ENCODE measurements at places on chromosomes 7 and 10. TPM values are rescaled to one million over a fixed set of nuclear protein-coding genes. Genes with fewer than 3 reads are reported as not detected.
A peak's percentile ranks its signal among the peaks of the same experiment; 100 is the strongest.

- no peak overlapping the region for H3K27ac ChIP-seq
- peaks cover 3% of the 10 kb centered on the region for H3K4me1 ChIP-seq
- no peak overlapping the region for H3K4me3 ChIP-seq
- no peak for DNase-seq
- peaks cover 7% of the 10 kb centered on the region for H3K27me3 ChIP-seq
Observed at GRCh38 chr10:128780156-128780761, 654.0 kb upstream of the MKI67 start.

- no peak overlapping the region for H3K4me3 ChIP-seq
- H3K27ac ChIP-seq, result peak overlapping the region; percentile 33
- no peaks in the 10 kb centered on the region for H3K4me1 ChIP-seq
- H3K27me3 ChIP-seq, result no peaks in the 10 kb centered on the region
- H3K36me3 ChIP-seq, result peaks cover 37% of the 10 kb centered on the region
- DNase-seq, result no peak
Observed at GRCh38 chr7:98930921-98931320, 52.6 kb downstream of the TRRAP start.

DNA sequence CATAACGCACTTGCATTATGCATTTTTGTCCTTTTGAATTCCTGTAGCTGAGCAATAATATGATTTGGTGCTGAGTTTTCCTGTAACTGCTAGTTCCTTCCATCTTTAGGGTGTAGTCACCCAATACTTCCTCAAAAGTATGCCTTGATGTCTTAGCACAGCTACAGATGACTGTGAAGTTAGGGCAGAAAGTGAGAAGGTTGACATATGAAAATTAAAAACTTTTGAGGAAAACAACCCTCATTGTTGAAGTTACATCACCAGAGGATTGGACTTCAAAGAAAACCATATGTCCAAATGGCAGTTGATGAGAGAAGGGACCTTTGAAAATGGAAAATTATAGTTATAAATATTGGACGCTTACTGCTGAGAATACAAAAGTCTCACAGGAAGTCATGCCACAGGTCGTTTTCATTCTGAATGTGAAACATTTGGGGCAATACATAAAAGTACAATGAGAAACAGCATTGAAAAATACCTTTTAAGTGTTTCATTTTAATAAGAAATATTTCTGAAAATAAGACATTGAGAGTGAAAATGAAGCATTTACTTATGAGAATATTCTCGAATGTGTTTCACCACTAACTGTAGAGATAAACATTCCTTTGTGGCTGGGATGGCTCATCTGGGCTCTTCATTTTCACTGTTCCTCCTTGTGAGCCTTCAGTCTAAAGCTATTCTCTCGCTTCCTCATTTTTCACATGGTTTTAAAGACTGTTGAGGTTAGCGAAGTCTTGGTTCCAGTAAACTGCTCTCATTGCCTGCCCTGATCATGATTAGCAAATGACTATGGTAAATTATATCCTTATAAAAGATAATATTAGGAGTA is 61.4 kb upstream of the NME8 start:
- H3K36me3 ChIP-seq, result no peaks in the 10 kb centered on the region
- peaks cover 4% of the 10 kb centered on the region for H3K4me1 ChIP-seq
- H3K27ac ChIP-seq, result no peak overlapping the region
- H3K4me3 ChIP-seq, result no peak overlapping the region

GRCh38 chr7:33981671-33982424 is 76.5 kb downstream of the BMPER start:
- H3K4me3 ChIP-seq, result no peak overlapping the region
- H3K36me3 ChIP-seq, result no peaks in the 10 kb centered on the region
- no peaks in the 10 kb centered on the region for H3K27me3 ChIP-seq
- H3K4me1 ChIP-seq, result no peaks in the 10 kb centered on the region
- no peak overlapping the region for H3K27ac ChIP-seq

- H3K4me3 ChIP-seq, result no peak overlapping the region
- no peaks in the 10 kb centered on the region for H3K27me3 ChIP-seq
- H3K4me1 ChIP-seq, result peaks cover 18% of the 10 kb centered on the region
- H3K27ac ChIP-seq, result no peak overlapping the region
- H3K36me3 ChIP-seq, result no peaks in the 10 kb centered on the region
- DNase-seq, result no peak
Observed at GRCh38 chr10:45410807-45411606, 37.0 kb downstream of the ALOX5 start.

GRCh38 chr7:134992626-134993179 is 6.4 kb downstream of the AGBL3 start:
- peak overlapping the region; percentile 97 for H3K27ac ChIP-seq
- H3K36me3 ChIP-seq, result peaks cover 32% of the 10 kb centered on the region
- H3K4me3 ChIP-seq, result peak overlapping the region; percentile 10
- peaks cover 78% of the 10 kb centered on the region for H3K4me1 ChIP-seq
- H3K27me3 ChIP-seq, result no peaks in the 10 kb centered on the region

- no peak overlapping the region for H3K27ac ChIP-seq
- H3K27me3 ChIP-seq, result peaks cover 16% of the 10 kb centered on the region
- no peak overlapping the region for H3K4me3 ChIP-seq
- no peak for DNase-seq
Observed at GRCh38 chr7:129775695-129776361, 164.3 kb downstream of the NRF1 start.

DNA sequence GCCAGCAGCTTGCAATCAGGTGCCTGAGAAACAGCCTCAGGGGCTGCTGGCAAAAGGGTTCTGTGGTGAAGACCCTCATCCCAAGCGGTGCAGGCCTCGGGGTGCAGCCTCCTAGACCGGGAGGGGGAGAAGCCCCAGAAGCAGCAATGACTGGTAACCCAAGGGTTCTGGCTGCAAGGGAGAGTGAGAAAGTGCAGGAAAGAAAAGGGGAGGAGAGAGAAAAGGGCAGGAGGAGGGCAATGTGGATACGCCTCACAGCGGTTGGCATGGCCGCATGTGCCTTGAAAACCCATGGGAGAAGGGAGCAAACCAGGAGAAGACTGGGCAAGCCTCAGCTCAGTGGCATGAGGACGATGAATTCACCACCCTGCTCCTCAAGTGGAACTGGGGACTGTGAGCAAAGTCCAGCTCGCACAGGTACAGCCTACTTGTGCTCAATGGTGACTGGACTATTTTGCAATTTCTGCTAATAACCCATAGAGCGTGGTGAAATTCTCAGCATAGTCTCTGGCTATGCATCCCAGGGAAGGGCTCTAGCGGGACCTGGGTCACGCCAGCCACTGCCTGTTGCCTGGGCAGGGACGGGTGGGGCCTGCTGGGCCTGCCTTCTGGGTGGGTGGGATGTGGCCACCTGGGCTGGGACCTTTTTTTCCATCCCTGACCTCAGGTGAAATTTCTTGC is 6.2 kb downstream of the CLRN3 start:
- H3K27me3 ChIP-seq, result no peaks in the 10 kb centered on the region
- peaks cover 7% of the 10 kb centered on the region for H3K4me1 ChIP-seq
- no peaks in the 10 kb centered on the region for H3K36me3 ChIP-seq
- no peak overlapping the region for H3K27ac ChIP-seq
- no peak for DNase-seq

DNA sequence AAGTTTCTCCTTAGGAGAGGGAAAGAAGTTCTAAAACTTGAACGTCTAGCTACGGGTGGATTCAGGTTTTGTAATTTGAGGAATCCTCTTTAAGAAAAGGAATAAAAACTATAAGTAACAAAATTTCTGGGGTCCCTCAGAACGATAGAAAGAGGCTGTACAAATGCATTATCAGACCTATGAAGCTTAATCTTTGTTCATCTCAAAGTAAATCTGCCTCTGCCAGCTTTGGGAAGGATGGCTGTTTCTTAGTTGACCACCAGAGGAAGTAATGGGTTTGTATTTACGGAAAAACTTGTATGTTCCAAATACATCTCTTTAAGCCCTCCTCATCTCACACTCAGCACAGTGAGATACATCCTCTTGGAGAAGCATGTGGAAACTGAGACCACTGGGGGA is 864 bp downstream of the PSTK start:
- H3K4me1 ChIP-seq, result peaks cover 4% of the 10 kb centered on the region
- H3K27ac ChIP-seq, result peak overlapping the region; percentile 99
- peak overlapping the region; percentile 81 for H3K4me3 ChIP-seq
- no peaks in the 10 kb centered on the region for H3K27me3 ChIP-seq
- DNase-seq, result no peak

- H3K27ac ChIP-seq, result no peak overlapping the region
- no peak for DNase-seq
- H3K4me3 ChIP-seq, result no peak overlapping the region
- peaks cover 8% of the 10 kb centered on the region for H3K4me1 ChIP-seq
- no peaks in the 10 kb centered on the region for H3K36me3 ChIP-seq
Observed at GRCh38 chr10:84539216-84539615, 210.8 kb downstream of the CCSER2 start.

GRCh38 chr7:133433165-133433812 is 180.4 kb downstream of the EXOC4 start:
- H3K4me1 ChIP-seq, result peaks cover 5% of the 10 kb centered on the region
- H3K36me3 ChIP-seq, result peaks cover 2% of the 10 kb centered on the region
- H3K4me3 ChIP-seq, result no peak overlapping the region

GRCh38 chr10:35594115-35595079 is 10.7 kb upstream of the GJD4 start:
- H3K4me1 ChIP-seq, result no peaks in the 10 kb centered on the region
- DNase-seq, result no peak
- H3K4me3 ChIP-seq, result no peak overlapping the region
- peaks cover 7% of the 10 kb centered on the region for H3K27me3 ChIP-seq
- no peaks in the 10 kb centered on the region for H3K36me3 ChIP-seq
- no peak overlapping the region for H3K27ac ChIP-seq

GRCh38 chr10:21212348-21212747 is 313.1 kb downstream of the SKIDA1 start:
- DNase-seq, result no peak
- H3K4me1 ChIP-seq, result no peaks in the 10 kb centered on the region
- H3K4me3 ChIP-seq, result no peak overlapping the region

DNA sequence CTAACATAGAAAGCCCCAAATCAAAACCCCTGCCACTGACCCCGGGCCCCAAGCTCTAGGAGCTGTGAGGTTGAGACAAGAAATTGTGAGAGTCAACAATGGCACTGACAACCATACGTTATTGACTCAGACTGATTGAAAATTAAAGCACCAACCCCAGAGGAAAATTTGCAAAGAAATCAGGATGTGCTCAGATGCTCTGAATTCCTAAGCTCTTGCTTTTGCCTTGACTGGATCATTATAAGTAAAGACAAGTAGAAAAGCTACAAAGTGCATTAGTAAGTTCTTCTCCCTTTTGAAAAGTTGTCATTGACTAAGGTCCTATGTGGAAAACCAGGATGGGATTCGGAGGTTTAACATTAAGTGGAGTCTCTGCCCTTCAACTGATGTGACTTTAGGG is 130.2 kb downstream of the SAMD9 start:
- H3K4me1 ChIP-seq, result no peaks in the 10 kb centered on the region
- H3K27me3 ChIP-seq, result no peaks in the 10 kb centered on the region
- H3K27ac ChIP-seq, result no peak overlapping the region
- H3K4me3 ChIP-seq, result no peak overlapping the region
- H3K36me3 ChIP-seq, result no peaks in the 10 kb centered on the region

DNA sequence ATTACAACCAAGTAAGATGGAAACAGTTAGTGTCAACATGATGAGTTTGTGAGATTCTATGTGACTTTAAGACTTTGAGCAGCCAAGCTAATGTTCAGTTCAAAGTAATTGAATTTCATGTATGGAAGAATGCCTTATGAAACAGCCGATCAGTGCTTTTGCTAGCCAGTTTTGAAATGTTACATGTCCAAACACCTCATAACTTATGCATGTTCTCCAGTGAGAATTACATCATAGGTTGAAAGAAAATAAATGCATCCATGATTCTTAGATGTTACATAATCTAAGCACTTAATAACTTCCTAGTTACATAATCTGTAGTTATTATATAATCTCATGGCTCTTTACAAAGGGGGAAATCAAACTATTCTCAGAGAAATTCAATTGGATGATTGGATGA is 211.3 kb downstream of the BICC1 start:
- no peaks in the 10 kb centered on the region for H3K27me3 ChIP-seq
- no peaks in the 10 kb centered on the region for H3K36me3 ChIP-seq
- H3K27ac ChIP-seq, result no peak overlapping the region
- H3K4me3 ChIP-seq, result no peak overlapping the region
- no peaks in the 10 kb centered on the region for H3K4me1 ChIP-seq
- no peak for DNase-seq

DNA sequence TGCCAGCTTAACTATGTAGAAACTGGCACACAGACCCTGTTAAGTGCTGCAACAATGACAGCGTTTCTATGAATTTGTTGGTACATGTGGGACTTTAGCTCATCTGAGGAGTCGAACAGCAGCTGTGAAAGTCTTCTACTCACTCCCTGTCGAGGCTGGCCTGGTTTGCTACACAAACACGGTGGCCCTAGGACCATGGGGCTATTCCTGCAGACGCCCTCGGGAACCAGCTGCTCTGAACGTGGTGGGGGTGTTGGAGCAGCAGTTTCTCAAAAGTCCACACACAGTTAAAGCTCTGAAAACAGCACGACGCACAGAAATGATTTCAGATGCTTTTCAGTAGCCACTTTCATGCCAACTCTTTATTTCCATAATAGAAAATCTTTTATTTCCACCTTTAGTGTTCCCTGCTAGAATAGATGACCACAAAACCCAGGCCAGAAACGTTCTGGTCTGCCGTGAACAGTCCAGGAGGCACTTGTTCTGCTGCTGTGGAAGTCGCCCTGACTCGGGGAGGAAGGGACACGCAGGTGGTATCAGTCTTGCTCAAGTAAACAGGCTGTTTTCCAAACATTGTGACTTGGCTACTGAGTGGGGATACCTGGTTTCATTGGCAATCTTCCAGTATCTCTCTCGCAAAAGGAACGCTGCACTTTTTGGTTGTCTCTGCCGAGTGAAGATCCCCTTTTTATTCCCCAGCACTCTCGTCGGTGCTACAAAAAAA is 21.5 kb downstream of the GUSB start:
- no peak overlapping the region for H3K27ac ChIP-seq
- no peaks in the 10 kb centered on the region for H3K27me3 ChIP-seq
- H3K4me3 ChIP-seq, result no peak overlapping the region
- H3K4me1 ChIP-seq, result no peaks in the 10 kb centered on the region
- H3K36me3 ChIP-seq, result peaks cover 17% of the 10 kb centered on the region
- no peak for DNase-seq

- DNase-seq, result no peak
- H3K36me3 ChIP-seq, result peaks cover 8% of the 10 kb centered on the region
- H3K27ac ChIP-seq, result peak overlapping the region; percentile 100
Observed at GRCh38 chr10:18659819-18660535, 746 bp downstream of the ARL5B start.

- DNase-seq, result no peak
- peaks cover 1% of the 10 kb centered on the region for H3K36me3 ChIP-seq
- H3K27ac ChIP-seq, result no peak overlapping the region
Observed at GRCh38 chr10:100100651-100101184, 19.0 kb upstream of the CPN1 start.

Gene CLCN1
- total RNA-seq, result 0.14 TPM

Gene TAS2R4
- 2.4 TPM for total RNA-seq

Gene C10orf71
- total RNA-seq, result not detected

Gene ITPRID1
- total RNA-seq, result 3.1 TPM

Gene TMEM213
- total RNA-seq, result not detected

Gene DENND2A
- total RNA-seq, result 39.8 TPM

Gene SLC39A12
- not detected for total RNA-seq

Gene SPAG6
- 8.9 TPM for total RNA-seq

Gene CRYGN
- total RNA-seq, result 3.2 TPM

Gene ADAM22
- total RNA-seq, result 15.8 TPM

Gene CHAT
- not detected for total RNA-seq

Gene SLC16A12
- 16.1 TPM for total RNA-seq
